ENCODE measurements at places on chromosomes 12 and 14. TPM values are rescaled to one million over a fixed set of nuclear protein-coding genes. Genes with fewer than 3 reads are reported as not detected.

NRDE2 gene
- 20.6 TPM for total RNA-seq

DNA sequence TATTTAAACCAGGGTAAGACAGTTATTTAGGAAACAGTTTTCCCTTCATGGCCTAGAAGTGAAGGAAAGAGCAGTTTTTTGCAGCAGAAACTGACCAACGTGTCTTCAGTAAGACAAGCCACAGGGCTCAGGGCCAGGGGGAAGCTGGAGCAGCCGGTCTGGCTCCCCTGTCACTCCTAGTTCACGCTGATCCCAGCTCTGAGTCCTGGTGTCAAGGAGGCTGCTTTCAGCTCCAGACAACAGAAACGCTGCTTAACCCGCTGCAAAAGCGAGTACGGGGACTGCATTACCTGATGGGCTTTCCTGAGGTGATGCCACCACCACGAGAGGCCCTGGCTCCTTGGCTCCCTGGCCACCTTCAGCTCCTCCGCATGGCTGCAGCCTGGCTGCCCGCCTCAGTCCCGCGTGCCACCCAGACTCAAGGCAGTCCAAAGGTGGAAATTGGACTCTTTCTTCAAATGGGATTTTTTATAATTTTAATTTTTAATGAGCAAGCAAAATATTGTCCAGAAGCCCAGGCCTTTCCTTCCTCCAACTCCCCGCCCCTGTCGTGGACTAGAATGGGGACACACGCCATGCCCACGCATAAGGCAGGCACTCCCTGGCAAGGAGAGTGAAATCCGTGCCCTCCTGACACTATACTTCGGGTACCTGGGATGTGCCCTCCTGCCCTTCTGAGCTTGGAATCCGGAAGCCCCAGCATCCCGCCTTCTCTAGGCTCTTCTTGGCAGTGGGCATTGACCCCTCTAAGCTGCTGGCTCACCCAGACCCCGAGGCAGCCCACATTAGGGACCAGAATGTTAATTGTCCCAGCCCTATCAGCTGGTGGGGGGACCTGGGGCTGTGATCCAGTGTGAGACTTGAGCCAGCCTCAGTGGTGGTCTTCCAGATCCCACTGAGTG, 85.0 kb downstream of the PAPOLA start:
- peak; percentile 26 for DNase-seq

DNA sequence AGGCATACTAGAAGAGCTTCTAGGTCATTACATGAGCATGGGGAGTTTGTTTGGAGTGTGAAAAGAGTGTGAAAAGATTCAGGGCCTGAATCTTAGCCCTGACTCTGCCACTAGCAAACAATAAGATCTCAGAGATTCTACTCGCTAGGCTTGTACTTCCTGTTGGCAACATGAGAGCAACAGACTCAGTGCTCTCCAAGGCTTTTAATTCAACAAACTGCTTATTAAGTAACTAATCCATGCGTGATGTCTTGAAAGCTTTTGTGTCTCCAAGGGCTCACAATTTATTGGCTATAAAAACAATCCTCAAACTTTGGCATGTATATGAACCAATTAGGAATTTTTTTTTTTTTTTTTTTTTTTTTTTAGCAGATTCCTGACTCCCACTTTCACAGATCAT, 105.1 kb downstream of the STXBP6 start:
- DNase-seq = no peak

DNA sequence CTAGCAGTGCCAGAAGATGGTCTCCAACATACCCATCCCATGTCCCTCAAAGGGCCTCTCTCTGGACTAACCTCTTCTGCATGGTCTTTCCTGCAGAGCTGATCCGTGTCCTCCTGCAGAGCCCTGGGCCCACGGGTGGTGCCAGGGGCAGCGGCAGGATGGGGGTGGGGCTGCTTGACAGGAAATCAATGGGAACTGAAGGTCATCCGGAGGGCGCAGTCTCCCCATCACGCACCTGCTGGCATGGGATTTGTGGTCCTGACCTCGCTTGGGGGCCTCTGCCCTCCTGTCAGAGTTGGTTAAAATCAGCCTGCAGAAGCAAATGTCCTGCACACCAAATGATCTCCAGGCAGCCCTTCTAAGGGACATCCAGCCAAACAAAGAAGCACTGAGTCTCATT, 110.2 kb downstream of the DPF3 start:
- no peak for DNase-seq

GRCh38 chr12:99493197-99493596, 154.4 kb upstream of the GARIN6 start:
- no peak for DNase-seq

DNA sequence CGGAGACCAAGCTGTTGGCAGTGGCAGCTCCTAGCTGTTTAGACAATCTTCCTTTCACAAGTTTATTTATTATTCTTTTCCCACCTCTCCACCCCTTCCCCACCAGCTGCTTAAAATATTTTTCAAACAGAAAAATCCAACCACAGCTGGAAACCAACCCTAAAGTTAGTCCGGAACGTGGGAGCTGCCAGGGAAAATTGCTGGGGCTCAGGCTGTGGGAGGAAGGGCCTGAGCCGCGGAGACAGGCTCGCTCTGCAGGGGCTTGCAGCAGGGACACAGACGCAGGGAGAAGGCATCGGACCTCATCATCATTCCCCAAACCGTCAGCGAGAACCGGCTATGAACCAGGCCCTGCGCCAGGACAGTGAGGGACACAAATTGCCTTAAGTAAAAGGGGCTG, 16.1 kb upstream of the TMEM106C start:
- no peak for DNase-seq

NINJ2 gene
- not detected for total RNA-seq

DNA sequence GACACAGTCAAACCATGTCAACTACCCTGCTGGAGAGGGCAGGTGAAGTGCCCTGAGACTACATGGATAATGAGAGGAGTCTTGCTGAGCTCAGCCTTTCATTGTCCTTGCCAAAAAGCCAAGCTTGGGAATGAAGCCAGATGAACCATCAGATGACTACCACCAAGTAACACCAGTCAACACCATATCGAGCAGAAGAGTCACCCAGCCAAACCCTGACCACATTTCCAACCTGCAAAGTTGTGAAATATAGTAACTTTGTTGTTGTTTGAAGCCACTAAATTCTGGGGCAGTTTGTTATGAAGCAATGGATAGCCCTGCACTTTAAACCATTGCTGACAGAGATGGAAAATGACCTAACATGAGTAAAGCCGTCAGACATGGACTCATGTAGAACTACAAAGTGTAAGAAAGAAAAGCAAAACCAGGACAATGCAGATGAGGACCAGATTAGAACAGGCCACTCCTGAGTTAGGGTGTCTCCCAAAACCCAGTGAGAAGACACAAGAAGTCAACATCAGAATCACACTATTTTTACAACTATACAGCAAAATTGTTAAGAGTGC, 12.5 kb upstream of the CRADD start:
- DNase-seq = no peak

DNA sequence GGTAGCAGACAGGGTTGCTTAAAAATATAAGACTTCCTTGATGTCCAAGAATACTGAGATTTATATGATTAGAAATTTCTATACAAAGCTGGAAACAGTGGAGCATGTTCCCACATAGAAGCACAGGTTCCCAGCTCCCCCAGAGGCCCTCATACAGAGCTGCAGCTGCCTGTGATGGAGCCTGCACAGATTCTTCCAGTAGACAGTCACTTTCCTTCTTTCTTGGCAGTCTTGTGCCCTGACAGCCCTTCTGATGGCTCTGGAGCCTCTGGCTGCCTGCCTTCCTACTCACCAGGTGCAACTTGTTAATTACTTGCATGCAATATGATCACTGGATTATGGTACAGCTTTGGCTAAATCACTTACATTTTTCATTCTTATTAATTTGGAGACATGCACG, 44.4 kb downstream of the BICD1 start:
- no peak for DNase-seq

GRCh38 chr14:35678403-35679028, 130.6 kb downstream of the RALGAPA1 start:
- DNase-seq = no peak

CMTM5 gene
- total RNA-seq = 0.40 TPM

DNA sequence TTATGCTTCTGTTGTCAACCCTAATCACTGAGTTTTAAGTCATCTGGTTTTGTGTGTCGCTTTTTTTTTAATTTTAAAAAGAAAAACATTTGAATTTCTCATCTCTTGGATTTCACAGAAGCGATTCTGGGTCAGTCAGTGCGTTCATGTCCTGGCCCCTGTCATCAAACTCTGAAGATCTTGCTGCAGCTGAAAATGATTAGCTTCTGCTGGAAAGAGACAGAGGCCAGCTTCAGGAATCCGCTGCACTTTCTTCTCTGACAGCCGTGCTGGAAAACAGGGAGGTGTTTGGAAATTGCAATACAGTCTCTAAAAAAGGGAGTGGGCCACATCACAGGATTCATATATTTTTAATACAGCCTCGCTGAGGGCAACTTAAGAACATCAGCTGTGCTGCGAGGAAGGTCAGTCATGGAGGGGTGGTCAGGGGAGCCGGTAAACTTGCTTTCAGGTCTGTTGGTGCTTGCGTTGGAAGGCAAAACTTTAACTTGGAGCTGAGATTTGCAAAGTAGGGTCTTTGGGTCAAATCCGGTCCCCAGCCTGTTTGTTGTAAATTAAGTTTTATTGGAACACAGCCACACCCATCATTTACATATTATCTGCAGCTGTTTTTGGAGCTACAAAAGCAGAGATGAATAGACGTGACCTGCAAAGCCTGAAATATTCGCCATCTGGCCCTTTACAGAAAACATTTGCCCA, 190.8 kb downstream of the AACS start:
- no peak for DNase-seq

- no peak for DNase-seq
Observed at GRCh38 chr14:37842106-37842505, 246.7 kb downstream of the TTC6 start.

DNA sequence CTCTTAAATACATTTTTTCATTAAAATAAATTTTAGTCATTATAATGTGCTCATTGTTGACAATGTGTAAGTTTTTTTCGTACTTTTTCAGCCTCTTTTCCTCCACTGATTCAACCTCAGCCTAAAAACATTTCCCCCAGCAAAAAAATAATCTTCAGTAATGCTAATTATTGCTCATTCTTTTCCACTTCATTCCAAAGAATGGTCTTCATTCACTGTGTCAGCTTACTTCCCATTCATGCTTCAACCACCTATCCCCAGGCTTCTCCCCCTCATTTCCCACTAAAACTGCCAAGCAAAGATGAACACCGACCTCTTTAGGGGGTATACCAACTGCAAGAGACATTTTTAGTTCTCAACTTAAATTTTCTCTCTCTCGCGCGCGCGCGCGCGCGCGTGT, 2.7 kb upstream of the IPO8 start:
- no peak for DNase-seq

DNA sequence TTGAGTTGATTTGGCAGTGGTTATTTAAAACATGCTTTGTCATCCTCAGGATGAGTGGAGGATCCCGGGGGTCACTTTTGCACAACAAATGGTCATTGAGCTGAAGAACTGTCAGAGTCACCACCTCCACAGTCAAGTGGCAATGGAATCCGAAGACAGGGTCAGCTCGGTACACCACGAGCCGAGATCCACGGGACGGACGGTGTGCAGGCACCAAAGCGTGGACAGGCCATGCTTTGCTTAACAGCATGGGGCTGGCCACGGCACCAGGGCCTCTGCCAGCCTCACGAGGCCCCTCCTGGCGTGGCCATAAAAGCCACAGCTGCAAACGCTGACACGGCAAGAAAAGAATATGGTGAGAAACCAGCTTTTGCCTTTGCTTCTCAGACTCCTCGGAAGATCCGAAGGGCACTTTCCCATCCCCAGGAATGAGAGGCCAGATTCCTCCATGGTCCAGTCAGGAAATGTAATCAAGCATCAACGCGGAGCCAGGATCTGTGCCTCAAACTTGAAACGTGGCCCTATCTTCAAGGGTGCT, 152.2 kb upstream of the DIO3 start:
- no peak for DNase-seq

DNA sequence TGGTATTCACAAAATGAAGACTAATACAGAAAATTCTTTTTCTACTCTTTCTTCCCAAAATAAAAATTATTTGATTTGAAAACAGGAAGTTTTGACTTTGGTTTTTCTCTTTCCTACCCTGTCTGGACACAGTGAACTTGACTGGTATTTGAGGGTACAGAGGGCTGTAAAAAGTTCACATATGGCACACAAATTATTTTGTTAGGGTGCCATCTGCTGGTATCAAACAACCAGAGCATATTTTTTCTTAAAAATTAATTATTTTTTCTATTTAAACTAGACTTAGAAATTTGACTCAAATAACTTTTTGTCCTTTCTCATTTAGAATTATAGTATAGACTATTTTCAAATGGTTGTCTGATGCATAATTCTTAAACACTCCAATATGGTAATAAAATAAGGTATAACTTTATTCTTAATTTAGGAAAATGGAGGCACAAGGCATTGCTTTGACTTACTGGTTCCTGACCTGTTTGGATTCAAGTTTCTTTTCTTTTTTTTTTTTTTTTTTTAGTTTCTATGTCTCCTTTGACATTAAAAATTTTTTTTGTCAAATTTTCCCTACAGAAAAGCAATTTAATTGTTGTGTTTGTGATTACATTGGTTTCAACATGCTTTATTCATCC, 390.6 kb downstream of the PRKD1 start:
- DNase-seq = no peak

GRCh38 chr12:89928467-89928866, 219.8 kb upstream of the ATP2B1 start:
- DNase-seq = no peak

DNA sequence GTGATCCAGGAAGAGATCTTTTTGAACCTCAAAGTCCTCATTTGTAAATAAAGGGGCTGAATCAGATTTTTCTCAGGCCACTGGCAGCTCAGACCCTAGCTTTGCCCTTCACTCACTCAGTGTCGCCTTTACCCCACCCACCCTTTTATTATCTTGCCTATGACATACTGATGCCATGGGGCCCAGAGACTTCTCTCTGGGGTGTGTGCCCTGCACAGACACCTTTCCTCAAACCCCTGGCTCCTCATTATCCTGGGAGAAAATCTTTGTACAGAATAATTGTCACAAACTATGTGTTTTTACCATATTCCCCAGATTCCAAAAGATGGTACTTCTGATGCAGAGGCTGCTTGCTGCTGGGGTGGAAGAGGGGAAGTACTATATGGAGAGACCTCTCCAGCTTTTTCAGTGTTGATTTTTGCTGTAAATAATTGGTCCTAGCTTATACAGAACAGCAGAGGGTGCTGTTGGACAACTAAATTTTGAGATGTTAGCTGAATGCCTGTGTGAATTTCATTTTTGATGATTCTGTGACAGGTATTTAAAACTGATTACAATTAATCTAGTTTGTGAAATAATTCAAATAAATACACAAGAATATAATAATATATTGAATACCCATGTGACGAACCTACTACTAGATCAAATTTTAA, 53.9 kb upstream of the DCD start:
- DNase-seq = no peak
